ENCODE measurements at places on chromosomes 2 and 18. TPM values are rescaled to one million over a fixed set of nuclear protein-coding genes. Genes with fewer than 3 reads are reported as not detected.

DNA sequence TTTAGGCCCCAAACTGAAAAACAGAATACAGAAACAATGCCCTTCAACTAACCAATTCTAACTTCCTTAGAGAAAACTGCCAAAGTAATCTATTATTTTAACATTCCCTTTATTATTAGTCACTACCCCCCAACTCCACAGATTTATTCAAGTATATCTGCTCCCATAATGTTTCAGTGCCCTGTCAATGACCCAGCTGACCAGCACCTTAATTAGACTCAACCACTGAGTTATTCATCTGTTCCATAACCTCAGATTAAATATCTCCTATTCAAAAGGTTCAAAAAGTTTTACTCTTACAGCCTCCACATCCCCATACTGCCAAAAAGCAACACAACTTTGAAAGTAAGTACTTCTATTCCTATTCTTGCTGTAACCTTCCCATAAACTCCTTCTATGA lies 202.4 kb downstream of the EXOC6B start:
- no peak for DNase-seq
- H3K4me1 ChIP-seq = no peaks in the 10 kb centered on the region
- peaks cover 5% of the 10 kb centered on the region for H3K27me3 ChIP-seq
- no peaks in the 10 kb centered on the region for H3K36me3 ChIP-seq

- no peak overlapping the region for H3K27ac ChIP-seq
- DNase-seq = no peak
- no peaks in the 10 kb centered on the region for H3K36me3 ChIP-seq
- H3K4me1 ChIP-seq = peaks cover 3% of the 10 kb centered on the region
Observed at GRCh38 chr2:10495988-10496313, 47.8 kb upstream of the ODC1 start.

- peaks cover 29% of the 10 kb centered on the region for H3K4me1 ChIP-seq
- no peaks in the 10 kb centered on the region for H3K27me3 ChIP-seq
- H3K36me3 ChIP-seq = no peaks in the 10 kb centered on the region
- H3K4me3 ChIP-seq = peak within 1 kb of the TSS; percentile 57
Observed at GRCh38 chr2:178478439-178479274, at the start of gene FKBP7. TSS of gene FKBP7 (minus strand) at chr2:178478600. CDS start at chr2:178478499, 101 bp downstream.

DNA sequence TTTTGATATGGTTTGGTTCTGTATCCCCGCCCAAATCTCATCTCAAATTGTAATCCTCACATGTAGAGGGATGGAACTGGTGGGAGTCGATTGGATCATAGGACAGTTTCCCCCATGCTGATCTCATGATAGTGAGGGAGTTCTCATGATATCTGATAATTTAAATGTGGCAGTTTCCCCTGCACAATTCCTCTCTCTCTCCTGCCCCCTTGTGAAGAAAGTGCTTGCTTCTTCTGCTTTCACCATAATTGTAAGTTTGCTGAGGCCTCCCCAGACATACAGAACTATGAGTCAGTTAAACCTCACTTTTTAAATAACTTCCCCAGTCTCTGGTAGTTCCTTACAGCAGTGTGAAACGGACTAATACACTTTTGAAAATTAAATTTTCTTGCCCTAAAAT lies 12.3 kb upstream of the KCNJ3 start:
- no peaks in the 10 kb centered on the region for H3K36me3 ChIP-seq
- no peaks in the 10 kb centered on the region for H3K4me1 ChIP-seq
- H3K27me3 ChIP-seq = no peaks in the 10 kb centered on the region
- H3K27ac ChIP-seq = no peak overlapping the region
- no peak for DNase-seq
- no peak overlapping the region for H3K4me3 ChIP-seq

DNA sequence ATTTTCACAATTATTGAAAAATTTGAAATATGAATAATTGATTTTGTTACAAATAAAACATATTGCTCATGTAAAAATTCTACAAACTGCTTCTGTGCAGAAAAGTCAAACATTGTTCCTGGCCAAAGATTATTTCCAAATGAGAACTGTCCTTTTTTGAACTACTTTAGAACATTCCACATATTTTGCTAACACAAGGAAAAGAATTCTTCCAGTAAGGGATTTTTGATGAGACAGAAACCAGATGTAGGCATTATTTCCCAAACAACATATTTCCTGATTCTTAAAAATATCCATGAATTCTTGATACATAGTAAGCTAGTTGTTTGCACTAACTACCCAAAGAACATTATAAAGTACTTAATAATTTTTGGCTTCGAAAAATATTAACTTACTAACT lies 715.2 kb downstream of the CCDC85A start:
- no peaks in the 10 kb centered on the region for H3K4me1 ChIP-seq
- DNase-seq = no peak
- no peaks in the 10 kb centered on the region for H3K27me3 ChIP-seq
- no peaks in the 10 kb centered on the region for H3K36me3 ChIP-seq
- no peak overlapping the region for H3K4me3 ChIP-seq

DNA sequence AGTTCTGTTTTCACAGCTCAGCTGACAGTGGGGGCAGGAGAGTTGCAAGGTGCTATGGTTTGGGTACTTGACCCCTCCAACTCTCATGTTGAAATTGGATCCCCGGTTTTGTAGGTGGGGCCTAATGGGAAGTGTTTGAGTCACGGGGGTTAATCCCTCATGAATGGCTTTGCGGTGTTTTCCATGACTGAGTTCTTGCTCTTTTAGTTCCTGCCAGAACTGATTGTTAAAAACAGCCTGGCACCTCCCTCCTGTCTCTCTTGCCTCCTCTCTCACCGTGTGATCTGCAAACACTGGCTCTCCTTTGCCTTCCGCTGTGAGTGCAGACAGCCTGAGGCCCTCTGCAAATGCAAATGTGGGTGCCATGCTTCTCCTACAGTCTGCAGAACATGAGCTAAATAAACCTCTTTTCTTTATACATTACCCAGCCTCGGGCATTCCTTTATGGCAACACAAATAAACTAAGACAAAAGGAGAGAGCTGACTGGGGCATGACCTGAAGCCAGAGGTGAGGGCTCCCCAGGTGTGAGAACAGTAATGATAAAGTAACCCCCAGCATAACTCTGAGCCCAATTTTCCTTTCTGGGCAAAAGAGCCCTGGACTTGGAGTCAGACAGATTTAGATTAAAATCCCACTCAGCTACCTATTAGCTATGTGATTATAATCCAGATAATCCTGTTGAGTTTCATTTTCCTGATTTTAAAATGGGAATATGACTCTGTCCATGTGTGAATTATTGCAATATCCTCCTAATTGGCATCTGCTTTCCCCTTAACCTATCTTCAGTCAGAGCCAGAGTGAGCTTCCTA lies 64.9 kb upstream of the CAPN13 start:
- no peak for DNase-seq
- H3K27me3 ChIP-seq = peaks cover 5% of the 10 kb centered on the region
- H3K4me3 ChIP-seq = no peak overlapping the region

- no peaks in the 10 kb centered on the region for H3K36me3 ChIP-seq
- peaks cover 9% of the 10 kb centered on the region for H3K27me3 ChIP-seq
- no peaks in the 10 kb centered on the region for H3K4me1 ChIP-seq
- H3K4me3 ChIP-seq = no peak overlapping the region
- H3K27ac ChIP-seq = no peak overlapping the region
Observed at GRCh38 chr18:62372156-62372555, 47.0 kb downstream of the TNFRSF11A start.

DNA sequence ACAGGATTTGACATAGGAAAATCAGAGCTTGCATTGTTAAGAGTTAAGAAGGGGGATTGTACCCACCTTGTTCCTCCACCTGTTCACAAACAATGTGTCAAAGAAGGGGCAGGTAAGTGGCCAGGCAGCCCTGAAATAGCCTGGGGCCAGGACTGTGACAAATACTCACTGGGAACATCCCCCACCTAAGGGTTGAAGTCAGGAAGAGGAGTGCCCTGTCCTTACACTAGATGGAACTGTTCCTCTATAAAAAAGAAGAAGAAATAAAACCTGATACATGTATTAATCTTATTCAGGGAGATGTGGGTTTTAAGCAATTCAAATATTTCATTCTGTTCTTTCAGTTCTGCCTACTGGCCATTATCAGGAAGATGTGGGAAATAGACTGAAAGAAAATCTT lies 41.9 kb downstream of the TACR1 start:
- no peak overlapping the region for H3K4me3 ChIP-seq
- H3K4me1 ChIP-seq = no peaks in the 10 kb centered on the region
- no peak overlapping the region for H3K27ac ChIP-seq
- H3K27me3 ChIP-seq = no peaks in the 10 kb centered on the region
- H3K36me3 ChIP-seq = no peaks in the 10 kb centered on the region
- peak; percentile 11 for DNase-seq

DNA sequence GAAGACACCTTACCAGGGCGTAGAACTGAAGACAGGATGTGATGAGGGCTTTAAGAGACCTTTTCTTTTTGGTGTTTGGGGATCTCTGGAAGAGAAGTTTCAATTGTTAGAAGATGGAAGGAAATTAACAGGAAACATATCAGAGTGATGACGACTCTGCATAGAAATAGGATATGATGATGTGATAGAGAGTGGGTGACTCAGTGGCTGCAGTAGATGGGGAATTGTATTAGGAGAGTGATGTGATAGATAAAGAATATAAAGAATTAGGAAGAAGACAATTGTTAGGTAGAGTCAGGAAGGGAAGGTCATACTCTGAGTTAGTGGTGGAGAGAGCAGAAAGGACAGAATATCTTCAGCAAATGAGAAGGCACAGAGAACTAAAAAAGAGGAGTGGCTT lies 593.9 kb downstream of the NYAP2 start:
- no peaks in the 10 kb centered on the region for H3K27me3 ChIP-seq
- DNase-seq = no peak
- H3K4me3 ChIP-seq = no peak overlapping the region
- H3K27ac ChIP-seq = no peak overlapping the region
- no peaks in the 10 kb centered on the region for H3K36me3 ChIP-seq

- no peak overlapping the region for H3K27ac ChIP-seq
- no peak for DNase-seq
- peaks cover 68% of the 10 kb centered on the region for H3K27me3 ChIP-seq
- no peaks in the 10 kb centered on the region for H3K36me3 ChIP-seq
Observed at GRCh38 chr18:10663750-10664149, 137.9 kb downstream of the NAPG start.

DNA sequence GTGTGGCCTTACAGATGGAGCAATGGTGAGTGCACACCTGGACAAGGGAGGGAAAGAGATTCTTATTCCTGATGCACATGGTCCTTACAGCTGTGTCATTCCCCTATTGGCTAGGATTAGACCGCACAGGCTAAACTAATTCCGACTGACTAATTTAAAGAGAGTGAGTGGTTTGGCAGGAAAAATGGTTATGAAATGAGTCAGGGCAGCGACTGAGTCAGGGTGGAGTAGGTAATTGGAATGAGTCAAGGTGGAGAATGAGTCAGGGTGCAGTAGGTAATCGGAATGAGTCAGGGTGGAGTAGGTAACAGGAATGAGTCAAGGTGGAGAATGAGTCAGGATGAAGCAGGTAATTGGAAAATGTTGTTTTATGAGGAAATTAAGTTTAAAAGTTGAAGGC lies 1353.7 kb upstream of the LRRTM1 start:
- no peaks in the 10 kb centered on the region for H3K36me3 ChIP-seq
- no peak overlapping the region for H3K27ac ChIP-seq
- no peaks in the 10 kb centered on the region for H3K4me1 ChIP-seq

- no peaks in the 10 kb centered on the region for H3K27me3 ChIP-seq
- no peak overlapping the region for H3K27ac ChIP-seq
- H3K4me3 ChIP-seq = no peak overlapping the region
- H3K36me3 ChIP-seq = no peaks in the 10 kb centered on the region
Observed at GRCh38 chr18:45335282-45336043, 279.8 kb upstream of the SLC14A2 start.

GRCh38 chr2:200777275-200777674 lies 34.4 kb upstream of the BZW1 start:
- DNase-seq = no peak
- H3K27me3 ChIP-seq = no peaks in the 10 kb centered on the region
- H3K4me3 ChIP-seq = no peak overlapping the region
- H3K36me3 ChIP-seq = no peaks in the 10 kb centered on the region
- H3K4me1 ChIP-seq = no peaks in the 10 kb centered on the region

DNA sequence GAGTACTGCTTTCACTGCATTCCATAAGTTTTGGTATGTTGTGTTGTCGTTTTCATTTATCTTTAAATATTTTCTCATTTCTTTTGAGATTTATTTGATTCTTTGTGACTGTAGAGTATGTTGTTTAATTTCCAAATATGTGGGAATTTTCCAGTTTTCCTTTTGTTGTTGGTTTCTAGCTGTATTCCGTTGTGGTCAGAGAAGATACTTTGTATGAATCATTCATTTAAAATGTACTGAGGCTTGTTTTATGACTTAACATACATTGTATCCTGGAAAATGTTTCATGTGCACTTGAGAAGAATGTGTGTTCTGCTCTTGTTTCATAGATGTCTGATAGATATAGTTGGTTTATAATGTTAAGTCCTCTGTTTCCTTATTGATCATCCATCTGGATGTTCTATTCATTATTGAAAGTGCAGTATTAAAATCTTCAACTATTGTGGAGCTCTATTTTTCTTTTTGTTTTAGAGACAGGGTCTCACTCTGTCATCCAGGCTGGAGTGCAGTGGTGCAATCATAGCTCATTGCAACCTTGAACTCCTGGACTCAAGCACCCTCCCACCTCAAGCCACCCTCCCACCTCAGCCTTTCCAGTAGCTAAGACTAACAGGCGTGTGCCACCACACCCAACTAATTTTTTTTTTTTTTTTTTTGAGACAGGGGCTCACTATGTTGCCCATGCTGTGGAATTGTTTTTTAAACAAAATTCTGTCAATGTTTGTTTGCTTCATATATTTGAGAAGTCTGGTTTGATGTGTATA lies 96.8 kb downstream of the TAF4B start:
- peaks cover 19% of the 10 kb centered on the region for H3K36me3 ChIP-seq
- no peak overlapping the region for H3K27ac ChIP-seq
- H3K27me3 ChIP-seq = no peaks in the 10 kb centered on the region
- no peak overlapping the region for H3K4me3 ChIP-seq
- DNase-seq = no peak

- H3K27ac ChIP-seq = no peak overlapping the region
- no peaks in the 10 kb centered on the region for H3K36me3 ChIP-seq
- H3K27me3 ChIP-seq = no peaks in the 10 kb centered on the region
- H3K4me3 ChIP-seq = no peak overlapping the region
- peak; percentile 8 for DNase-seq
Observed at GRCh38 chr18:64037812-64038414, 68.0 kb downstream of the SERPINB8 start.

DNA sequence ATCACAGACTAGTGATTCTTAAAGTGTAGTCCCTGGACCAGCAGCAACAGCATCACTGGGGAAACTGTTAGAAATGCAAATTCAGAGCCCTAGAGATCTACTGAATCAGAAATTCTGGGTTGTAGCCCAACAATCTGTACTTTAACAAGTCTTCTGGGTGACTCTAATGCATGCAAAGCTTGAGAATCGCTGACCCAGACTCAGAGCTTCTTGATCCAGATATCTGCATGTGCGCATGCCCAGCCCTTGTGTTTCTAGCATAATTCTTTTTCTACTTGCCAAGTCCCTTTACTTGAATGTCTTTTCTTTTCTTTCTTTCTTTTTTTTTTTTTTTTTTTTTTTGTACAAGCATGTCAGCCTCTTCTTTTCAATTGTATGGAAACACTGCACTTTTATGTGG lies 60.4 kb downstream of the FIGN start:
- H3K27ac ChIP-seq = no peak overlapping the region
- no peak overlapping the region for H3K4me3 ChIP-seq
- H3K36me3 ChIP-seq = no peaks in the 10 kb centered on the region
- DNase-seq = no peak
- H3K27me3 ChIP-seq = no peaks in the 10 kb centered on the region

- H3K4me1 ChIP-seq = no peaks in the 10 kb centered on the region
- H3K27ac ChIP-seq = no peak overlapping the region
- H3K36me3 ChIP-seq = peaks cover 84% of the 10 kb centered on the region
- no peak overlapping the region for H3K4me3 ChIP-seq
- no peak for DNase-seq
Observed at GRCh38 chr2:27636766-27637165, 7.9 kb downstream of the GPN1 start.

The PAX8 gene
- total RNA-seq = 2.1 TPM

The LHCGR gene
- not detected for total RNA-seq

The FAHD2B gene
- 35.0 TPM for total RNA-seq

The TRABD2A gene
- 0.33 TPM for total RNA-seq
